Hepatocyte (in vitro differentiated cells): ENCODE measurements at places on chromosomes 3 and 15. TPM values are rescaled to one million over a fixed set of nuclear protein-coding genes. Genes with fewer than 3 reads are reported as not detected.

- H3K4me3 ChIP-seq, result no peak overlapping the region
- no peaks in the 10 kb centered on the region for H3K27me3 ChIP-seq
- H3K36me3 ChIP-seq, result no peaks in the 10 kb centered on the region
- no peak for DNase-seq
- H3K27ac ChIP-seq, result no peak overlapping the region
- peaks cover 23% of the 10 kb centered on the region for H3K4me1 ChIP-seq
Measured at GRCh38 chr3:31634476-31634875, 101.8 kb downstream of the STT3B start.

GRCh38 chr3:60703956-60704736, 547.1 kb downstream of the FHIT start:
- H3K27me3 ChIP-seq, result no peaks in the 10 kb centered on the region
- no peak overlapping the region for H3K4me3 ChIP-seq
- no peak overlapping the region for H3K27ac ChIP-seq
- no peaks in the 10 kb centered on the region for H3K4me1 ChIP-seq

GRCh38 chr3:143850877-143851276, 2.6 kb upstream of the SLC9A9 start:
- H3K27ac ChIP-seq, result no peak overlapping the region
- no peak overlapping the region for H3K4me3 ChIP-seq
- no peaks in the 10 kb centered on the region for H3K36me3 ChIP-seq
- no peaks in the 10 kb centered on the region for H3K27me3 ChIP-seq

DNA sequence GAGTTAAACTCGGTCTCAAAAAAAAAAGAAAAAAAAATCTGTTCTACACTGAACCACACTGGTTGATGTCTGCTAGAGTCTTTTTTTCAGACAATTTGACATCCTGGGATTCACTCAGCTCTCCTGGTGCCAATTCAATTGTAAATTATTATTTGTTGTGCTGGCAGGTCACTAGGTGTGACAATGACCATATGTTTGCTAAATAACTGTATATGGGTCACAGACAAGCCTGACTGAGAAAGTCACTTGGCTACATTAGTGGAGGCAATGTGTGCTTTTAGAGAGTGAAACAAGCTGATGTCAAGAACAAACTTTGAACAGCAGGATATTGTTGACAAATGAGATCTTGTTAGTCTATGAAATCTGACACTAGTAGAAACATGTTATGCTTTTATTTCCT, 1379.1 kb downstream of the ZPLD1 start:
- H3K4me3 ChIP-seq, result no peak overlapping the region
- no peak for DNase-seq
- H3K36me3 ChIP-seq, result no peaks in the 10 kb centered on the region
- no peak overlapping the region for H3K27ac ChIP-seq
- no peaks in the 10 kb centered on the region for H3K4me1 ChIP-seq
- H3K27me3 ChIP-seq, result no peaks in the 10 kb centered on the region

GRCh38 chr3:104460477-104461406, 906.0 kb upstream of the ALCAM start:
- H3K27me3 ChIP-seq, result no peaks in the 10 kb centered on the region
- no peaks in the 10 kb centered on the region for H3K36me3 ChIP-seq
- DNase-seq, result peak; percentile 54

DNA sequence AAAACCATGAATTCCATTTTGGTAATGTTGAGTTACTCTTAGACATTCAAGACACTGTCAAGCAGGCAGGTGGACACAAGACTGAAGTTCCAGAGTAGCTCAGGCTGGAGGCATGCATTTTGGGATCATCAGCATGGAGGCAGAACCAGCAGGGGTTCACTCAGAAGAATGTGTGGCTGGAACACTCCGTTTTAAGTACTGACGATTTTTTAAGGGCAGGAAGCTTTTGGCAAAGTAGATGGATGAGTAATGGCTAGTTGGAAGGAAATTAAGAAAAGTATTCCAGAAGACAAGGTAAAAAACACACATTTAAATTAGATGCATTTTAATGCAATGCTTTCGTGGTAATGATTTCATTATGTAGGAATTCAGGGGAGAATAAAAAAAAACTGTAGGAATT, 420.4 kb downstream of the ROBO2 start:
- H3K4me1 ChIP-seq, result no peaks in the 10 kb centered on the region
- no peak overlapping the region for H3K27ac ChIP-seq
- H3K4me3 ChIP-seq, result no peak overlapping the region
- no peaks in the 10 kb centered on the region for H3K36me3 ChIP-seq

DNA sequence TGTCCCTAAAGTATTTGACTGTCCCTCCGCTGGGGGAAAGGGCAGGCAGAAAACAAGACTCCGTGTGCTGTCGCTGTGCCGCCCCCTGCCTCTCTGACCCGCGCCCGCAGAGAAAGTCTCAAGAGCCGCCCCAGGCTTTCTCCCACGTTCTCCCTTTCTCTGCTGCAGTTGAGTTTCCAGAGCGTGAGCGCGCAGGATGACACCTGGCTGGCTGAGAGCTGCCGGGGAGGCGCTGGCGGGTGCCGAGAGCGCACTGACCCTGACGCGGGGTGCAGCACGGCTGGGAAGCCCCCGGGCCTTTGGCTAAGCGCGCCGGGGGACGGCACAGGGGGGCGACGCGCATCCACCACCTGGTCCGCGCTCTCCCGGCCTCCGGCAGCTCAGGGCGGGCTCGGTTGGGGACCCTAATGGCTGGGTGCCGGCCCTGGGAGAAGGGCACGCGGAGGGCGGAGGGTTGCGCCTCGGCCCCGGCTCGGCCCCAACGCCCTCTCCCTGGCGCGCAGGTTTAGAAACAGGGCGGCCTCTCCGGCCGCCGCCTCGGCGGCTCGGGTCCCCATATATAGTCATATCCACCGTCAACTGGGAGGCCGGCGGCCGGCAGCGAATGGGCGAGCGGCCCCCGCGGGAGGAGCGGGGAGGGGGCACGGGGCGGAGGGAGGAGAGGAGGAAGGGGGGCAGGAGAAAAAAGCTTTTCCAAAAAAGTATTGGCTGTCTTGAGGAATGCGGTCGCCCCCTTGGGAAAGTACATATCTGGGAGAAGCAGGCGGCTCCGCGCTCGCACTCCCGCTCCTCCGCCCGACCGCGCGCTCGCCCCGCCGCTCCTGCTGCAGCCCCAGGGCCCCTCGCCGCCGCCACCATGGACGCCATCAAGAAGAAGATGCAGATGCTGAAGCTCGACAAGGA, at the start of gene TPM1:
Gene TPM1 (plus strand): TSS at position 774 of the 903 bp plus-strand sequence. CDS start 83 bp downstream, at position 857.
- H3K27me3 ChIP-seq, result peaks cover 8% of the 10 kb centered on the region
- peak; percentile 81 for DNase-seq
- H3K4me1 ChIP-seq, result peaks cover 19% of the 10 kb centered on the region
- peak within 1 kb of the TSS; percentile 70 for H3K27ac ChIP-seq
- no peaks in the 10 kb centered on the region for H3K36me3 ChIP-seq

DNA sequence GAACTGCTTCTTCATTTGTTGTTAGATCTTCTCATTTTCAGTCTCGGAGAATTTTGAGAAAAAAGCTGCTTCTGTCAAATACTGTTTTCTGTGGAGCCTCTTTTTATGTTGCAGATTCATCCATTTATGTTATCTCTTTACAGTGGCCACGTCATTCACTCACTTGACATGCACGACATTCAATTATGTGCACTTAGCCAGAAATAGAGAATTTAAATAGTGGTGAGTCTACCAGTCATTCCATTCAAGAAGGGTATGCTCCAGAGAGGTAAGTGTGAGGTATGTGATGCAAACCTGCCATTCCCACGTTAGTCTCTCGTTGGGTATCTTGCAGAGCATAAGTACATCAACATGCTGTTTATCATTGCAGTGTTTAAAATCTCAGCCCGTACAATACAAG, 9.8 kb downstream of the ARPP19 start:
- no peaks in the 10 kb centered on the region for H3K36me3 ChIP-seq
- DNase-seq, result no peak
- no peak overlapping the region for H3K27ac ChIP-seq
- no peak overlapping the region for H3K4me3 ChIP-seq

GRCh38 chr3:64574194-64574593, 113.6 kb downstream of the ADAMTS9 start:
- H3K4me3 ChIP-seq, result no peak overlapping the region
- no peak for DNase-seq
- H3K4me1 ChIP-seq, result no peaks in the 10 kb centered on the region
- no peak overlapping the region for H3K27ac ChIP-seq
- no peaks in the 10 kb centered on the region for H3K36me3 ChIP-seq
- no peaks in the 10 kb centered on the region for H3K27me3 ChIP-seq

DNA sequence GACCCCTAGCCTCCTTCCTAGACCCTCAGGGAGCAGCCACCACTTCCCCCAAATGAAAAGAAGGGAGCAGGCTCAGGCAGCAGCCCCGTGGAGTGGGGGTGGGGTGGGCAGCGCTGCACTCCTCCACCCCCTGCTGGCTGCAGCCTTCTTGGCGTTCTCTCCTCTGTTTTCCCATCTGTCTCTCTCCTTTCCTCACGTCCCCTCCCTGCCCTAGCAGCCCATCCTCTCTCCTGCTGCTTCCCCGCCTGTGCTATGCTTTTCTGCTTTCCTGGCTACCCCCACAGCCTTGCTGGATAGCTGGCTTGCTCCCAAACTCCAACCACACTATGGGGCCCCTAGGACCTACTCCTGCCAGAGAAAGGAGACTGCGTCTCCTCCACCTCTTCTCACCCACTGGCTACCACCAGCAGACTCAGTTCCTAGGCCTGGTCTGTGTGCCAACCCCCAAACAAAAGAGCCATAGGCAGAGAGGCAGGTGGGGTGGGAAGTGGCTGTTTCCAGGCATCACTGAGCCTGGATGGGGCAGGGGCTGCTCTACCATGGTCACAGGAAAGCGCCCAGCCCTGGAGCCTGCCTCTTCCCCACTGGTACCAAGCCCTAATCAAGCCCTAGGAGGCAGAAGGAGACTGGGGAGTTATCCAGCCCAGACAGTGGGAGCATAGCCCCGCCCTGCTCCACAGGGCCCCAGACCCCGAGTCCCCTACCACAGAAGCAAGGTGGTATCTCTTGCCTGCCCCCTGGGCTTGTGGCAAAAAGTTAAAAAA, 3.4 kb upstream of the DISP2 start:
- H3K4me3 ChIP-seq, result no peak overlapping the region
- H3K4me1 ChIP-seq, result peaks cover 23% of the 10 kb centered on the region
- H3K36me3 ChIP-seq, result no peaks in the 10 kb centered on the region
- peak; percentile 72 for DNase-seq
- H3K27ac ChIP-seq, result peak overlapping the region; percentile 23

DNA sequence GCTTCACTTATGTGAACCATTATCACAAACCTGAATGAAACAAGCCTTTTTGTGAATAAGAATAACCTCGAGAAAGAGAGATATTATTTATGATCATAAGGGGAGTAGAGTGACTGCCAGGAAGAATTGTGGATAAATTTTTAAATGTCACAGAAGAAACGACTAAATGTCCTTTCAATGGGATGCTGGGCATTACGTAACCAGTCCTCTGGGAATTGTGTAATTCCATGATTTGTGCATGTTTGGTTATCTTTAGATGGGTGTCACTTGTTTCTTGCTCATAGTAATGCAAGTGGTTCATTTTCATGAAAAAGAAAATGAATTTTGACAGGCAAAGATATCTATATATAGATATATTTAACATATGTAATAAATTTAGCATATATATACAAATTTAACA, 379.5 kb upstream of the AGTR1 start:
- no peak overlapping the region for H3K27ac ChIP-seq
- no peaks in the 10 kb centered on the region for H3K4me1 ChIP-seq
- H3K4me3 ChIP-seq, result no peak overlapping the region
- H3K36me3 ChIP-seq, result no peaks in the 10 kb centered on the region

- H3K27ac ChIP-seq, result no peak overlapping the region
- H3K27me3 ChIP-seq, result no peaks in the 10 kb centered on the region
- no peak overlapping the region for H3K4me3 ChIP-seq
Measured at GRCh38 chr3:24154013-24154695, 209.1 kb downstream of the NR1D2 start.

- H3K4me1 ChIP-seq, result no peaks in the 10 kb centered on the region
- H3K4me3 ChIP-seq, result no peak overlapping the region
- no peaks in the 10 kb centered on the region for H3K27me3 ChIP-seq
Measured at GRCh38 chr15:50148362-50148963, 29.4 kb upstream of the ATP8B4 start.

GRCh38 chr3:15172806-15173205, 33.2 kb upstream of the CAPN7 start:
- no peaks in the 10 kb centered on the region for H3K36me3 ChIP-seq
- no peak for DNase-seq
- no peak overlapping the region for H3K27ac ChIP-seq
- H3K27me3 ChIP-seq, result peaks cover 15% of the 10 kb centered on the region
- no peak overlapping the region for H3K4me3 ChIP-seq
- no peaks in the 10 kb centered on the region for H3K4me1 ChIP-seq

DNA sequence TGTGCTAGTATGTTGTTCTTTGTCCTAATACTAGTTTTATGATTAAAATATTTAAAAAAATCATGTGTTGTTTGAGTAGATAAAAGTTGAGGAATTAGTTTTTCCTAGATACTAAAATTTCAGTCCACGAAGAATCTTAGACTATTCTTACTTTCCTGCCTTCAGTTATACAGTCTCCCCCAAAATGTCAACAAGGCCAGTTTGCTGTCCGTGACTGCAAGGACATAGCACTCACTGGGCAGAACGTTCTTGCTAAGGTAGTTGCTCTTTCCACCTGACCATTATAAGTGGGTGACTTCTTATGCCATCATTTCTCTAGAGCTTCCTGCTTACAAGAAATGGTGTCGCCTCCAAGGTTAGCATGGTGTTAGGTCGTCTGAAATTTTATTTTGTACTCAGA, 32.8 kb downstream of the KAT2B start:
- H3K4me1 ChIP-seq, result no peaks in the 10 kb centered on the region
- H3K4me3 ChIP-seq, result no peak overlapping the region
- no peak for DNase-seq
- no peaks in the 10 kb centered on the region for H3K36me3 ChIP-seq
- no peaks in the 10 kb centered on the region for H3K27me3 ChIP-seq
- H3K27ac ChIP-seq, result no peak overlapping the region

GRCh38 chr3:81097889-81098288, 663.6 kb downstream of the GBE1 start:
- no peak for DNase-seq
- no peaks in the 10 kb centered on the region for H3K4me1 ChIP-seq
- no peaks in the 10 kb centered on the region for H3K27me3 ChIP-seq
- no peak overlapping the region for H3K4me3 ChIP-seq
- H3K27ac ChIP-seq, result no peak overlapping the region

DNA sequence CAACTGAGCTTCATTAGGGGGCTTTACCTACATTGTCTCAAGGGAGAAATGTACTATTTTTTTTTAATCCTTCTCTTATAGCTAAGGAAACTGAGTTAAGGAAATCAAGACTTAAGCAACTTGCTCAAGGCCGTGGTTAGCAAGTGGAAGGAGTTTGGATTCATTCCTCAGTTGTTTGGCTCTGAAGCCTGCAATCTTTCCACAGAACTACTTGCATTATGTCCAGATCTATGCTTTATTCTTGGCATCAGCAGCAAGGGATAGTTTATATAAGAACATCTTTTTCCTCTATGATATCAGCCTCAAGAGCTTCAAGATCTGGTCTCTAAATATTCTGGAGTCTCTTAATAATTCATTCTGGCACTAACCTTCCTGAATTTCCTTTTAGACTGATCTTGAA, 182.4 kb downstream of the SV2B start:
- DNase-seq, result no peak
- no peaks in the 10 kb centered on the region for H3K36me3 ChIP-seq
- no peak overlapping the region for H3K27ac ChIP-seq
- no peaks in the 10 kb centered on the region for H3K4me1 ChIP-seq
- no peaks in the 10 kb centered on the region for H3K27me3 ChIP-seq
- H3K4me3 ChIP-seq, result no peak overlapping the region

Gene APOD
- 9.6 and 11.2 TPM in 2 replicates for total RNA-seq

Gene C2CD4A
- 0.12 and 0.13 TPM in 2 replicates for total RNA-seq

Gene CCNL1
- 300 and 338 TPM in 2 replicates for total RNA-seq

Gene HHATL
- total RNA-seq, result not detected in 2 replicates
